ENCODE measurements at places on chromosomes 7 and 10.

DNA sequence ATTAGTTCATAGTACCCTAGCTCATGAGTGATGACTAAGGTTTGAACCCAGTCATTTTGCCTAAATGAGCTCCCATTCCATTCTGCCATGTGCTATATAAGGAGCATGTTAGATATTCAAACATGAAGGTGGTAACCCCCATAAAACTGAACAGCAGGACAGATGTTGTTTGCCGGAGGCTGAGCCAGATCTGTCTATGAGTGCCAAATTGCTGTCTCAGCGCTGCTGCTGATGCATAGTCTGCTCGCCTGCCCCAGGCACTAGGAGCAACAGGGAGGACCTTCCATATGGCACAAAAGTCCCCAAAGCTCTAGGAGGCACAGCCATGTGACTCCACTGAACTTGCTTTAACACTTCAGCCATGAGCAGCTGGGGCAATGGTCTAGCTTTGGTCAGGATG lies 466.0 kb upstream of the GHITM start:
- DNase-seq, result no peak

GRCh38 chr10:79048639-79049550 lies 19.9 kb upstream of the ZMIZ1 start:
- no peak for DNase-seq

DNA sequence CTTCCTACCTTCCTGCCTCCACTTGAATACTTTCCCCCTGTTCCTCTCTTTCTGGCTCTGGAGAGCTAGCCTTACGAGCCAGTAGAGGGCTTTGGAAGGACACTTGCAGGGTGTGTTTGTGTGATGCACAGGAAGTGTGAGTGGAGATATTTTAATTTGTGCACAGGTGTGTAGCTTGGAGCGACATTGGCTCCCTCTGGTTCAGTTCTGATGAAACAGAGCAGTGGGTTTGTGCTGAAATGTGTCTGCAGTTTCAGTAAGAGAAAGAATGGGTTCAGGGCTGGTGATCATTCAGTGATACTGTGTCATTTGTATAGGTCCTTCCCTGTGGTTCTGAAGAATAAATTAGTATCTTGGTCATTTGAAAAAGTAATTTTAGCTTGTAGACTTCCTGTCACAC lies 86.9 kb downstream of the SND1 start:
- no peak for DNase-seq

GRCh38 chr10:33798754-33799153 lies 464.3 kb upstream of the NRP1 start:
- no peak for DNase-seq

DNA sequence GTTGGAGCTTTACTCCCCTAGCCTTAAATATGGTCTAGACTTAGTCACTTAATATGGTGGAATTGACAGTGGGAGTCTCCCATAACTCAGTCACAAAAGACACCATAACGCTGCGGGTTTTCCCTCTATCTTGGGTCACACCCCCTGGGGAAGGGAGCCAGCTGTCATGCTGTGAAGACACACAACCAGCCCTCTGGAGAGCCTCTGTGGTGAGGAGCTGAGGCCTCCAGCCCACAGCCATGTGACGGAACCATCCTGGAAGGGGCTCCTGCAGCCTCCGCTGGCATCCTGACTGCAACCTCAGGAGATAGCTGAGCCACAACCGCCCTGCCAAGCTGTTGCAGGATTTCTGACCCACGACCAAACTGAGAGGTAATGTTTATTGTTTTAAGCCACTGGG lies 37.9 kb downstream of the PAXIP1 start:
- DNase-seq, result no peak

- no peak for DNase-seq
Observed at GRCh38 chr7:20021831-20022230, 195.4 kb downstream of the MACC1 start.

- no peak for DNase-seq
Observed at GRCh38 chr10:1151076-1152033, 95.2 kb downstream of the WDR37 start.

DNA sequence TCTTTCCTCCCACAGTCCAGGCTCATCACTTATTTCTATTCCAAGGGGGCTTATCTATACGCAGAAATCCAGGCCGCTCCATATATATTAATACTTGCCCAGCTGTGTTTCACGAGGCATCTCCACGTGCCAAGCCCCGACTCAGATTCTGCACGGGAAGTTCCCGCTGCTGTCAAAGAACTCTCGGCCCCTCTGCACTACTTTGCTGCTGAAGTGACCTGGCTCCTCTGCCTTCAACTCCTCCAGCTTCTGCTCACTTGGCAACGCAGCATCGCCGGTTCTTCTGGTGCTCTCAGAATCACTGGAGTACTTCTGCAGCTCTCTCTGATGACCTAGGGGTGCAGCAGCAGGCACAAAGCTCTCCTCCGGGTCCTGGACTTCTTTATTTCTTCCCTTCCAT lies 9.7 kb upstream of the CHST12 start:
- no peak for DNase-seq

DNA sequence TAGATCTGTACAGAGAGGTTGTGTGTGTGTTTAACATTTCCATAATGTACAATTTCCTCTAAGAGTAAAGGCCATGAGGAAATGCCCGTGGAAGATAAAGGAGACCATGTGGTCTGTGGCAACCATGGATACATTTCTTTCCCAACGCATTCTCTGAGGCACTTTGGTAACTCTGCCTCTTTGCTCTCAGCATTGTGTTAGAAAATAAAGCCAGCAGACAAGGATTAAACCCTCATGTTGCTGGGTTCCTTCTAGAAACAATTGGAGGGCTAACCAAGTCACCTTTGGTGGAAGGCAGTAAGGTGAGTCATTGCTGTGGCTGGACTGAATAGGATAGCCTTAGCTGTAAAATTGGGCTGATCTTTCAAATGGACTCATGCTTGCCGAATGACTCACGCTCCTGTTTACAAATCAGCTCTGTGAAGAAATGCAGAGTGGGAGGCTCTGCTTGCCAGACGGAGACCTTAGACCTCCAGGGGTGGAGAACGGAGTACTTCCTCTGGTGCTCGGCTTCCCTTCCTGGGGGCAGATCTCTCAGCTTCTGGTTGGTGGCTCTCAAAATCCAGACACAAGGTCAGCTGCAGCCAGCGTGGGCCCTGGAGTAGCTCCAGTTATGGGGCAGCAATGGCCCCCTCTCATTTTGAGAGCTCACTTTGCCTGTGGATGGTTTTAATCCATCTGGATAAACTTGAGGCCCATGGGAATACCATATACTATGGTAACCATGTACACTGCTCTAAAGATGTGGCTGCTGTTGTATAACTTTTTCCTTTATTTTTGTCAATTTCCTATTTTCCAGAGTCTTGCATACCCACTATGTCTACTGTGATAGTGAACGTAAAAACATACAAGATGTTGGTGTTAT lies 137.3 kb downstream of the TCF7L2 start:
- no peak for DNase-seq

- no peak for DNase-seq
Observed at GRCh38 chr10:125190946-125191345, 30.6 kb upstream of the CTBP2 start.

Measured in activated naive CD4-positive, alpha-beta T cell (primary cell).